ENCODE measurements at places on chromosomes 3 and 15.

DNA sequence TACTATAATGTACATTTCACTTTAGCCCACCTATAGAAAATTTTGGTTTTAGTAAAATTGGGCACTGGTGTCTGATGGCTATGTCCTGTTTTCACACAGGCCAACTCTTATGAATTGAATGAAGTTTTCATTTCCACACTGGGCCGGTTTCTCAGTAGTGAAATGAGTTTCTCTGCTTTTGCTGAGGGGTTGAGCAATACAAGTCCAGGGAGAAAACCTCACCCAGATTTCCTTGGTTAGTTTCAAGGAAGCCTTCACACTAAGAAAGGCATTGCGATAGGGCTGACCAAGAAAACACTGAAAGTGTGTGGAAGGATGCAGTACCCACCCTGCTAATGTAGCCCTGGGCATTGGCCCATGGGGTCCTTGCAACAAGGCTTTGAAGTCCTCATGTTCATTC, 331.5 kb upstream of the CFAP20DC start:
- no peak for DNase-seq

GRCh38 chr15:92899601-92899947, 550 bp upstream of the CHD2 start:
- DNase-seq: no peak

- peak; percentile 44 for DNase-seq
Measured at GRCh38 chr3:76753599-76753998, 286.3 kb upstream of the ROBO2 start.

DNA sequence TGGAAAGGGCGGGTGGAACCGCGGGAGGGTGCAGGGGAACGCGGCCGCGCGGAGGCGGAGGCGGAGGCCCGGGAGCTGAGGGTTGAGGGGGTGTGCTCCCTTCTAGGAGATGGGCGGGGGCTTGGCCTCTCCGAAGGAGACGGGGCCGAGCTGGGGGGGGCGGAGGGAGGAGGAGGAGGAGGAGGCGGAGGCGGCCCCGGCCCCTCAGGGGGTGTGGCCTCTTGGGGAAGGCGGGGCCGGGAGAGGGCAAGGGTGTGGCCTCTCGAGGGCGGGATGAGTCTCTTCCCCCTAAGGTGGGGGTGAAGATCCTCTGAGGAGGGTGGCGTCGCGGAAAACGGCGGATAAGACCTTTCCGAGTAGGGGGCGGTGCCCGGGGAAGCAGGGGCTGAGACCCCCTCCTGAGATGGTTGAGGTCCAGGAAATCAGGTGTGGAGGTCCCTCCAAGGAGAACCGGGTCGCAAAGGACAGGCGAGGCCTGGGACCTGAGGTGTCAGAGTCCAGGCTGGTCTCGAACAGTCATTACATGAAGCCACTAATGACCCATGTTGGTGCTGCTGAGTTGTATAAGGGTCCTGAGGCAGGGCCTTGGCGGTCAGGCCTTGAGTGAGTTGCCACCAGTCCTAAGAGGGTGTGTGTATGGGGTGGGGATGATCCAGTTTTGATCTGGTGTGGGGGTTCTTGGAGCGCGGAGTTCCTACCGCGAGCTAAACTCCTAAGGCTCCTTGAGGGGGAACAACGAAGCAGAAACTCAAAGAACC, 759 bp downstream of the WDR6 start:
- DNase-seq: peak; percentile 89

DNA sequence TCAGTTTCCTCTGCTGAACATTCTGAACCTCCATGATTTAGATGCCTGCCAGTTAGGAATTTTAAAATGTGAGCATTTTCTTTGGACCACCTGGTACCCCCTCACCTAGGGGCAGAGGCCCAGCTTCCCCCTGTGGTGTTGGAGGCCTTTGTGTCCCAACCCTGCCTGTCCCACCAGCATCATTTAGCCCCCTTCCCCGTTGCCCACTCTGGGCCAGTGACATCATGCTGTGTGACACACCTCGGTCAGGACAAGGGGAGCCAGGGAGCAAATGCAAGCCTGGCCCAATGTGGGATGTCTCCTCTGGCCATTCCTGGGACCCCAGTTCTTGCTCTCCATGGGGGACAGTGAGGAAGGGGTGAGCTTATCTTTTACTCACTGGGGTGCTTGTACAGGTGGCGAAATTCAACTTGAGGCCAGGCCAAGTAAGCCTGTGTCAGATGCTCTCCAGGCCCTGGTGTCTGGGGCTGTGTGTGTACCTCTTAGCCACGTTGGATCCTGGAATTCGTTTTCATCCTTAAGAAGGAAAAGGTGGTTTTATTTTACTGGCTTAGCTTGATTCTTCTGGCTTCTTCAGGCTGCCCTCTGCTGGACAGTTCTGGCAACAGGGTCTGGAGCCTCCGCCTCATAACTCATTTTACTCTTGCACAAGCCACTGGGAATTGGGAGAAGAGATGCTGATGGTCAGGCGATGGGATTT, 49.7 kb upstream of the MYZAP start:
- DNase-seq: peak; percentile 88

DNA sequence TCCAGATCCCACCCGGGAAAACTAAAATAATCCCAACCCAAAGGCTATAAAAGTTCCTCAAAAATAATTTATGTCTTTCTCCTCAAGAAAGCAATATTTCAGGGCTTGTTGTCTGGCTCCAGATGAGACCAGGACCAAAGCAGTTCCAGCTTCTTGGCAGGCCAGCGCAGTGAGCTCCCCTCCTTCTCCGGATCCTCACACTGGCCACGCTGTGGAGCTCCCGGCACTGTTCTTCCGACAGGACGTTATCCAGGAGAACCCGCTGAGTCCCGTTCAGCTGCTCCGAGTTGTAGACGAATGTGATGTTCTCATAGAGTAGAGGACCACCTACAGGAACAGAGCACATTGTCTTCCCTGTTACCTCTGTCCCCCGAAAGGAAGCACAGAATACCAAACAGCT, 146.3 kb downstream of the P3H2 start:
- DNase-seq: no peak

DNA sequence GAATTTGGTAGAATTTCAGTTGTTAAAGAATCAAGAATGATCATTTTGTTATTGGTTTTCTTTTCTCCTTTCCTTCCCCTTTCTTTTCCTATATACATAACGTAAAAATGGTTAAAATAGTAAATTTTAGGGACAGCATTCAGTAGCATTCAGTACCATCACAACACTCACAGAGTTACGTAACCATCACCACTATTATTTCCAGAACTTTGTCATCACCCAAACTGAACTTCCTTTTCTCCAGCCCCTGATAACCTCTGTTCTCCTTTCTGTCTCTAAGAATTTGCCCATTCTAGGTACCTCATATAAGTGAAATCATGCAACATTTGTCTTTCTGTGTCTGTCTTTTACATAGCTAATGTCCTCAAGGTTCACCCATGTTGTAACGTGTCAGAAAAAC, 165.3 kb downstream of the AKAP13 start:
- no peak for DNase-seq

DNA sequence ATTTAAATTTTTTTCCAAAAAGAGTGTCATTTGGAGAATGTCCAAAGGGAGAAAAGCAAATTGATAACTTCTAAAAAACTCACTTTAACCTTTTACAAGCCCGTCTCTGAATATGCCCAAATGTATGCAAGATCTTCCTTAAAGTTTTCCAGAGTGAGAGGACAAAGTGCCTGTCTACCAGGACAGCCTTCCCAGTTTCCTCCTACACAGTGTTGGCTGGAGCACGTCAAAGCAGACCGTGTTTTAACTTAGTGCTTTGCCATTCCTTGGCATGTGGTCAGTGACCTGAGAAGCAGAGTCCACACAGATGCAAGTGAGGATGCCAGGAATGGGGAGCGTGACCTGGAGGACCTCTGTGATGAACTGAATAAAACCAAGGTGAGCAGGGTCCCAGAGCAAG, 245.7 kb downstream of the FAM43A start:
- no peak for DNase-seq

DNA sequence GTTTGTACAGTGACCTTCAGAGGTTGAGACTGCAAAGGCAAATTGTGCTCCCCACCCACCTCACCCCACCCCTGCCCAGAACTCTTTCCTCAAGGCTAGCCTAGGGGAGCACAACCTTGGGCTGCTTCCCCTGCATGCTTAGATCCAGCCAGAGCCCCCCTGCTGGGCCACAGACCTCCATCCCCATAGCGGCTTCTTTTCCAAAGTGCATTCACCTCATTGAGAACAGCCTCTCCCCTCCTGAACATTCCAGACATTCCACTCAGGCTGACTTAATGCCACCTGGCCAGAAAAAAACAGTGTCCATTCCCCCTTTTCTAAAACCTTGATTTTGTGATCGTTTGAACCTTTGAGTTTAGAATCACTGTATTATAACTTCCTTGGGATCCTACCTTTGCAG, 124.4 kb upstream of the TOPAZ1 start:
- no peak for DNase-seq

GRCh38 chr3:72976281-72976741, 20.3 kb upstream of the PPP4R2 start:
- no peak for DNase-seq

DNA sequence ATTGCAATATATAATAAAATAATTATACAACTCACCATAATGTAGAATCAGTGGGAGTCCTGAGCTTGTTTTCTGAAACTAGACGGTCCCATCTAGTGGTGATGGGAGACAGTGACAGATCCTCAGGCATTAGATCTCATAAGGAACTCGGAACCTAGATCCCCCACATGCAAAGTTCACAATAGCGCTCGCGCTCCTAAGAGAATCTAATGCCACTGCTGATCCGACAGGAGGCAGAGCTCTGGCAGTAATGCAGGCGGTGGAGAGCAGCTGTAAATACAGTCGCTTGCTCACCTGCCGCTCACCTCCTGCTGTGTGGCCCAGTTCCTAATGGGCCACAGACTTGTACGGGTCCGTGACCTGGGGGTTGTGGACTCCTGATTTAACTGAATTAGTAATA, 87.8 kb downstream of the P3H2 start:
- DNase-seq: no peak

- DNase-seq: no peak
Measured at GRCh38 chr15:88539441-88539840, 7.0 kb downstream of the DET1 start.

- no peak for DNase-seq
Measured at GRCh38 chr15:45163508-45163856, 24.3 kb downstream of the SHF start.

Data from brain (organoid and tissue), 16 donors.